ENCODE measurements at places on chromosomes 5 and 9.

GRCh38 chr5:58294598-58295305, 165.1 kb downstream of the PLK2 start:
- DNase-seq = no peak

DNA sequence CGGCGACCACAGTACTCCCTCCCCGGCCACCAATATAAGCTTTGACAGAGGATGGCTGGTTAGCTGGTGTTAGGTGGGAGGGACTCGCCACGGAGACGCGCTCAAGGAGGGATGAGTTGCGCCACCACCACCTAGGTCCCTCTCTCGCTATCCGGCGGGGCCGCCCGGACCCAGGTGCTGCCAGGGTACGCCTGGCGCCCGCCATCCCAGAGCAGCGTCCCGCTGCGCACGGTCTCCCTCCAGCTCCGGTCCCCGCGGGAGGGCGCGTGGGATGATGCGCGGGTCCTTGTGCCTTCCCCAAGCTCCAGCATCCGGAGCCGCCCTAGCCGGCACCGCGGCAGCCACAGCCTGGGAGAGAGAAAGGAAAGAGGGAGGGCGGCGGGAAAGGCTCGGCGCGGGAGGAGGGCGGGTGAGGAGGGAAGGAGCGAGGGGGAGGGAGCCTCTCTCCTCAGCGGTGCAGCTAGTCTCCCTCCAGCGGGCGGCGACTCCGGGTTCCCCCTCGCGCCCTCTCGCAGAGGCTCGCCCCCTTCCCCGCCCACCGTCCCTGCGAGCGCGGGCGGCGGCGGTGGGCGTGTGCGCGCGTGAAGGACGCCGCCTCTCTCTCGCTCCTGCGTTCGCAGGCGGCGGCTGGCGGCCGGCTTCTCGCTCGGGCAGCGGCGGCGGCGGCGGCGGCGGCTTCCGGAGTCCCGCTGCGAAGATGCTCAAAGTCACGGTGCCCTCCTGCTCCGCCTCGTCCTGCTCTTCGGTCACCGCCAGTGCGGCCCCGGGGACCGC, at the start of gene CAMK4:
TSS of gene CAMK4 (plus strand) at position 598 of the 774 bp plus-strand sequence. CDS start at position 698, 100 bp downstream.
- DNase-seq = no peak

GRCh38 chr9:116800885-116801284, 113.8 kb downstream of the TRIM32 start:
- DNase-seq = no peak

- no peak for DNase-seq
These were observed 357.1 kb downstream of the TRIM32 start for GRCh38 chr9:117044241-117044640.

- no peak for DNase-seq
These were observed 323.8 kb upstream of the WWC1 start for GRCh38 chr5:167967494-167968177.

GRCh38 chr5:41510176-41510831, at the start of gene PLCXD3:
Gene PLCXD3 (minus strand): TSS chr5:41510601. CDS start chr5:41510526, 75 bp downstream.
- peak; percentile 32 for DNase-seq

DNA sequence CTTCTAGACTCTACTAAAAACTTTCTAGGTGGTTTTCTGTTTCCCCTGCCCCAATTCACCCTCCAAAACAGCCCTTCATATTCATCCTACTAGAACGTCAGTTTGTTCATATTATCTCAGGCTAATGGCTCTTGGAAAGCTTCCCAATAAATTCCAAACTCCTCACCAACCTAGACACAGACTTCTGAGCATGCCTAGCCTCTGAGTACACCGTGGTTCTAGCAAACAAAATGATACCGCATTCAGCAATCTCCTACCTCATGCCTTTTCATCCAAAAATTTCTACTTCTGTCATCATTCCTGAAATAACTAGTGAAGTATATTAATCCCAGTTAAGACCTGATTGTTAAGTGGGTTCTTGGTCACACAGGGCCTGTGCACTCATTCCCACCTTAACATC, 46.5 kb upstream of the NR5A1 start:
- DNase-seq = no peak

DNA sequence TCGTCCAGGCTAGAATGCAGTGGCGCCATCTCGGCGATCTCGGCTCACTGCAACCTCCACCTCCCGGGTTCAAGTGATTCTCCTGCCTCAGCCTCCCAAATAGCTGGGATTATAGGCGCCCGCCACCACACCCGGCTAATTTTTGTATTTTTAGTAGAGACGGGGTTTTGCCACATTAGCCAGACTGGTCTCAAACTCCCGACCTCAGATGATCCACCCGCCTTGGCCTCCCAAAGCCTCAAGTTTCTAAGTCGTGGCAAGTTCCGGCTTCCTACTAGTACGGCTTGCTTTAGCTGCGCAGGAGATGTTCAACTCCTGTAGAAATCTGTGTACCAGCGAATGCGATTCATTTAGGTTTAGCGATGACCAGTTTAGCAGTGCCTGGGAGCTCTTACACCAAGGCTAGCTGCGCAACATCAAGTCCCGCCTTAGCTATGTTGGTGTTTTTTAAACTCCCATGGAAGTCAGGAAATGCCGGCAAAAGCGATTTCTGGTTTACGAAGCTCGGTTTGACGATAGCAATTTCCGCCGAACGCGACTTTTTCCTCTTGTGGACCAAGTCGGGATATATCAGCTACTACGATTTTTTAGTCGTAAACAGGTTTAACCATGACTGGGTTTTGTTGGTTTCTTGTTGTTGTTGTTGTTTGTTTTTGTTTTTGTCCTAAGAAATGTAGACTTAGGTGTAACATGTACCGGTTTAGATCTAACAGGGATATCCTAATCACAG, 46.4 kb downstream of the ANXA2R start:
- DNase-seq = no peak

GRCh38 chr5:114010362-114010761, 351.5 kb upstream of the KCNN2 start:
- no peak for DNase-seq

DNA sequence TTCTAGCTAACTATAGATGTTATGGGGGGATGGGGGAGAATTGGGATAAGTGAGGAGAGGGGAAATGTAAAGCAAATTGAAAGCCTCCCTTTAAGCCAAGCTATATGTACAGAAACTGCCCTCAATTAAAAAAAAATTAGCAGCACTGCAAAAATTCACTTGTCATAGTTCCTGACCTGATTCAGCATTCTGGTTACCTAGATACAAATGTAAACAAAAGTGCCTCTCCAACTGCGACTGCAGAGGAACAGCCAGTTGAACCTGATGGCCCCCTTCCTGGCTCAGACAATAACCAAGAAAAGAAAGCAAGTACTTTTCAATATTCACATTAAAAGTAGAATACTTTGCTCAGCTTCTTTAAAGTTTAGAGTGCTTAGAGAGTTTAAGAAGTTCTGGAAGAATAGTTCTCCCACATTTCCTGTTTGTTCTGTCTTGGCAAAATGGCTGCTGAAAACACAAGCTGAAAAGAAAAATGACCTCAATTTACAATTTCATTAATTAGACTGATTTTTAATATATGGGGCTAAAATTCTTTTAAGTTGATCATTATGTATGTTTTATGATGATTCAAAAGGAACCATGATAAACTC, 1.5 kb downstream of the FAM81B start:
- no peak for DNase-seq

- DNase-seq = no peak
These were observed 33.9 kb upstream of the NKX2-5 start for GRCh38 chr5:173268750-173269432.

- no peak for DNase-seq
These were observed 3.4 kb upstream of the CAMSAP1 start for GRCh38 chr9:135910757-135911156.

- no peak for DNase-seq
These were observed 1195.9 kb downstream of the DTWD2 start for GRCh38 chr5:117792476-117792875.

DNA sequence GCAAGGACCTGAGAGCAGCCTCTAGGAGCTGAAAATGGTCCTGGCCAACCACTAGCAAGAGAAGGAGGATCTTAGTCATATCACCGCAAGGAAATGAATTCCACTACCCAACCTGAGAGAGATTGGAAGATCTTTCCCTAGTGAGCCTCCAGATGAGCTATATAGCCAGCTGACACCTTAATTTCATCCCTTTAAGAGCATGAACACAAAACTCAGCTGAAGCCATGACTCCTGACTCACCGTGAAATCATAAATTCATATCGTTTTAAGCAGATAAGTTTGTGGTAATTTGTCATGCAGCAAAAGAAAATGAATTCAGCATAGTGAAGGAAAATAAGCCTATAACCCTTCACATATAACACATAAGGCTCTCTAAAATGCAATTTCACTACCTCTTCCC, 23.5 kb downstream of the MAPKAP1 start:
- no peak for DNase-seq

- no peak for DNase-seq
These were observed 203.3 kb downstream of the ADAMTS12 start for GRCh38 chr5:33688526-33688925.

GRCh38 chr9:107674721-107675277, 185.2 kb upstream of the KLF4 start:
- DNase-seq = no peak

DNA sequence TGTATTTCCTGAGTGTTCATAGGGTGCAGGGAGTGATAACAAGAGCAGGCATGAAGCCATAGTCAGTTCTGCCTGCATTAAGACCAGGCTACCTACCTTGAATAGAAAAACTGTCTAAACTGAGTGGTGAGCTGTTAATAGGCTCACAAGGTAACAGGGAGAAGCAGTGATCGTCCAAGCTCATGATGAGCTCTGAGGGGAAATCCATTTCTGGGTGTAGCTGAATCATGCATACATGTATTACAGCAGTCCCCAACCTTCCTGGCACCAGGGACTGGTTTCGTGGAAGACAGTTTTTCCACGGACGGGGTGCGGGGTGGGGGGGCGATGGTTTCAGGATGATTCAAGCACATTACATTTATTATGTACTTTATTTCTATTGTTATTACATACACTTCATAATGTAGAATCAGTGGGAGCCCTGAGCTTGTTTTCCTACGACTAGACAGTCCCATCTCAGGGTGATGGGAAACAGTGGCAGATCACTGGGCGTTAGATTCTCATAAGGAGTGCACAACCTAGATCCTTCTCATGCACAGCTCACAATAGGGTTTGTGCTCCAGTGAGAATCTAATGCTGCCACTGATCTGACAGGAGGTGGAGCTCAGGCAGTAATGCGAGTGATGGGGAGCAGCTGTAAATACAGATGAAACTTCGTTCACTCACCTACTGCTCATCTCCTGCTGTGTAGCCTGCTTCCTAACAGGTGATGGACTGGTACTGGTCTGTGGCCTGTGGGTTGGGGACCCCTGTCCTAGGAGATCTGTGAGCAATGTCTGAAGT, 100.0 kb upstream of the IL6ST start:
- DNase-seq = no peak

DNA sequence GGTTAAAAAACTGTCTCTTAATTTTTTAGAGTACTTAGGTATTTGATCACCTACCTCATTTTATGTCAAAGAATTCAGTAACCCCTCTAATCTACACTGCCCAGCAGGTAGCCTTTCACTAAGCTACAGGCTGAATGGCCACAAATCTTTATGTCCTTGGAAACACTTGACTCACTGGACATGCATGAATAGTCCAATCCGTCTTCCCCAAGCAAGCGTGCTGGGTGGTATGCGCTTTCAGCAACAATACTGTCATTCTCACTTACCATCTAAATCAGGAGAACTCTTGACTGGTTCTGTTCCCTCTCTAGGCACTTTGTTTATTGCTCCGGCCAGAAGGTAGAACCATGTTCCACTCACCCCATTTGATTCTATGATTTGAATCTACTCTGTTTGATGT, 73.1 kb downstream of the TRPM3 start:
- no peak for DNase-seq

- DNase-seq = no peak
These were observed 186.8 kb upstream of the PRLR start for GRCh38 chr5:35417040-35417439.

DNA sequence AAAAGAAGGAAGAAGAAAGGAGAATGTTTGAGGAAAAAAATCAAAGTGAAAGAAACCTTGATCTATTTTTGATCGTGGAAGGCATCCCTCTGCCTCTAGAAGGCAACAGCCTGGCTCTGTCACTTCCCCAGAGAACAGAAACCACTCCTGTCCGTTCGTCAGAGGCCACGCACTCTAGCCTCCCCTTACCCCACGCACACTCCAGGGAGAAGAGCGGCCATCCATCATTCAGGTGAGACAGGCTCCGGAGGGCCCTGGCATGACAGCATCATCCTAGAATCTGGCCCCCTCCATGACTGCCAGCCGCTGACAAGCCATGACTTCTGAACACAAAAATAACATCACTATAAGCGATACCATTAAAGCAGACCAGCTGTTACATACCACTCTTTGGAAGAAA, 135.8 kb downstream of the ROR2 start:
- no peak for DNase-seq

- DNase-seq = no peak
These were observed 119.2 kb upstream of the SV2C start for GRCh38 chr5:75964008-75964407.

DNA sequence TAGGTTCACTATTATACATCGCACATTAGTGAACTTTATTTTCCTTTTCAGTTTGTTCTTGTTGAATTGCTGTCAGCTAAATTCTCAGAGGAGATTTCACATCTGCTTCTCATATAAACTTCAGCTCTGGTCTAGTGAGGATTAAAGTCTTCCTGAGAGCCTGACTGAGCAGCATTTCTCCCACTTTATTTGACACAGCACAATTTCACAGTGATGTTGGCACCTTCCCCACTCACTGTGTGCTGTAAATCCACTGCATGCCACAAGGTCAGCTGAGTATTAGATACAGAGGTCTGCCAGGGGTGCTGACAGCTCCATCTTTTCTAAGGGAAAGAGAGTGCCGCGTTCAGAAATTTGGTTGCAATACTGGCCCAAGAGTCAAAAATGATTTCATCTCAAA, 567.4 kb downstream of the PRR16 start:
- no peak for DNase-seq

- DNase-seq = no peak
These were observed 38.2 kb upstream of the UBAP2 start for GRCh38 chr9:34086864-34087263.

- no peak for DNase-seq
These were observed 151.7 kb upstream of the SMIM23 start for GRCh38 chr5:171633776-171634470.

GRCh38 chr5:93532370-93532769, 48.6 kb downstream of the NR2F1-AS1 start:
- DNase-seq = no peak

GRCh38 chr5:77181173-77181572, 29.3 kb upstream of the PDE8B start:
- DNase-seq = no peak

- DNase-seq = no peak
These were observed 489.6 kb upstream of the ZNF608 start for GRCh38 chr5:125236007-125236406.
